Stimulated activated CD4-positive, alpha-beta T cell treated with anti-CD3 and anti-CD28 coated beads, TNF-alpha, amount 100 ng/mL, for 1 hour (primary cell): ENCODE measurements at places on chromosomes 1 and 21.

DNA sequence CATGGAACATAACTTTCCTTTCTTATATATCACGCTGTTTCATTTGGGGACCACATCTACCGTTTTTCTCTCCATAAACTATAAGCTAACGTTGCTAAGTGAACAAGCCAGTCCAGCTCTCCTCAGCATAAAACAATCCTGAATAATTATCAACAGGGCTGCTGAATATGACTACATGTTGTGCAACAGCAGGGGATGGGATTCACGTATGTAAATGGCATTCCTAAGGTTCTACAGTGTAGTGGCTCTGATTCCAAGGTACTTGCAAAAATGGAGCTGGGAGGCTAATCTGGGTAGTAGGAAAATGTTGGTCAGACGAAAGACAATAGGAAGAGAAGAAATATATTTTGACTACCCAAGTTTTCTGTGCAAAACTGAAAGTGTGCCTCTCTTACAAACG is 262.8 kb downstream of the RWDD3 start:
- DNase-seq, result no peak

DNA sequence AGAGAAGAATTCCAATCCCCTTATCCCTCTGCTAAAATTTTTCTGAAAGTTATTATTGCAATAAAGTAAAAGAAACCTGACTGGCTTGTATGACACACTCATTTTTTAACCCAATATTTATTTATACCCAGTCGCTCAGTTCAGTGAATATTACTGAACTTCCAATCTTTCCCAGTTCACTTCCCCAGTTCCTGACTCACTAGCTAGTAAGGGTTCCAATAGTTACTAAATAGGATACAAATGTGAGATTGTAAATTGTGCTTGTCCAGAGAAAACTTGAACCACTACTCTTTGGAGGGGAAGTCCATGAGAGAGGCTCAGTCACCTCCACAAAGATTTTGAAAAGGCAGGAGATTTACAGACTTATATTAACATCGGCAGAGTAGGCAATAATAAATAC is 31.4 kb downstream of the PRDX6 start:
- DNase-seq, result no peak

DNA sequence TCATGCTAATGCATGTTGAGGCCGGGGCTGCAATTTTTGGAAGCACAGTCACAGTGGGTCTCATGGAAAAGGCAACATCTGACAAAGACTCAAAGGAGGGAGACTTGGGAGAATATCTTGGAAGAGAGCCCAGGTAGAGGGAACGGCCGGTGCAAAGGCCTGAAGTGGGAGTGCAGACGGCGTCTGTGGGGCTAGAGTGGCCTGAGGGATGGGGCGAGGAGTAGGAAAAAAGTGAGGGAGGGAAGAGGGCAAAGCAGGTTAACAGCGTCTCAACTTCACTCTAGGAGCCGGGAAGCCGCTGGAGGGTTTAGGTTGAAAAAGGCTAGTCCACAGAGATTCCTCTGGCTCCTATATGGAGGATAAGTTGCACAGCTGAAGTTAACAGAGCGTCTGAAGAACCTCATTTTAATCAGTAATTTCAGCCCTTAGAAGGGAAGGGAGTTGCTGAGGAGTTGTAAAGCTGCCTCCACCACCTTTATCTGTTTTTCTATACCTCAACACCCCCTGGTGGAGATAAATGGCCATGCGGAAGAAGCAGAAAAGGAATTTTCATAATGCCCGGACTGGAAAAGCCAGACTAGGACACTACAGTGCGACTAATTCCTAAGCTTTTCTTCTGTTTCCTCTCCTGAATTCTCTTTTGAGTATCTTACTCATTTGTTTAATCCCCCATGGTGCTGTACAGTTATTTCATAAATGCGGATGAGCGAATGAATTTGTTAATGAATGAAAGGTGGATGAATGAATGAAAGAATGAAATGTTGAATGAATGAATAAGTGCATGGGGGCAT is 78.7 kb upstream of the ZNF281 start:
- no peak for DNase-seq

- DNase-seq, result no peak
Measured at GRCh38 chr1:222084996-222085395, 343.1 kb upstream of the DUSP10 start.

GRCh38 chr1:108540977-108541376 is 18.9 kb upstream of the EEIG2 start:
- DNase-seq, result no peak

GRCh38 chr1:163047951-163048659 is 21.1 kb upstream of the RGS4 start:
- no peak for DNase-seq

- DNase-seq, result no peak
Measured at GRCh38 chr21:42289926-42290325, 25.3 kb downstream of the TFF3 start.

DNA sequence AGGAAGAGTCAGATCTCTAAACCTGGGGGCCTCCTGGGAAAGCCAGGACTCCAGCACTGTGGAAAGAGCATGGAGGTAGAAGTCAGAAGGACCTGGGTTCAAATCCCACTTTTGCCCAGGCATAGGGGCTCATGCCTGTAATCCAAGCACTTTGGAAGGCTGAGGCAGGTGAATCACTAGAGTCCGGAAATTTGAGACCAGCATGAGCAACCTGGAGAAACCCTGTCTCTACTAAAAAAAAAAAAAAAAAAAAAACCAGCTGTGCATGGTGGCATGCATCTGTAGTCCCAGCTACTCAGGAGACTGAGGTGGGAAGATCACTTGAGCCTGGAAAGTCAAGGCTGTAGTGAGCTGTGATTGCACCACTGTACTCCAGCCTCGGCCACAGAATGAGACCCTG is 31.8 kb downstream of the LDLRAP1 start:
- no peak for DNase-seq

GRCh38 chr1:11731691-11732283 is 4.1 kb upstream of the AGTRAP start:
- DNase-seq, result no peak

DNA sequence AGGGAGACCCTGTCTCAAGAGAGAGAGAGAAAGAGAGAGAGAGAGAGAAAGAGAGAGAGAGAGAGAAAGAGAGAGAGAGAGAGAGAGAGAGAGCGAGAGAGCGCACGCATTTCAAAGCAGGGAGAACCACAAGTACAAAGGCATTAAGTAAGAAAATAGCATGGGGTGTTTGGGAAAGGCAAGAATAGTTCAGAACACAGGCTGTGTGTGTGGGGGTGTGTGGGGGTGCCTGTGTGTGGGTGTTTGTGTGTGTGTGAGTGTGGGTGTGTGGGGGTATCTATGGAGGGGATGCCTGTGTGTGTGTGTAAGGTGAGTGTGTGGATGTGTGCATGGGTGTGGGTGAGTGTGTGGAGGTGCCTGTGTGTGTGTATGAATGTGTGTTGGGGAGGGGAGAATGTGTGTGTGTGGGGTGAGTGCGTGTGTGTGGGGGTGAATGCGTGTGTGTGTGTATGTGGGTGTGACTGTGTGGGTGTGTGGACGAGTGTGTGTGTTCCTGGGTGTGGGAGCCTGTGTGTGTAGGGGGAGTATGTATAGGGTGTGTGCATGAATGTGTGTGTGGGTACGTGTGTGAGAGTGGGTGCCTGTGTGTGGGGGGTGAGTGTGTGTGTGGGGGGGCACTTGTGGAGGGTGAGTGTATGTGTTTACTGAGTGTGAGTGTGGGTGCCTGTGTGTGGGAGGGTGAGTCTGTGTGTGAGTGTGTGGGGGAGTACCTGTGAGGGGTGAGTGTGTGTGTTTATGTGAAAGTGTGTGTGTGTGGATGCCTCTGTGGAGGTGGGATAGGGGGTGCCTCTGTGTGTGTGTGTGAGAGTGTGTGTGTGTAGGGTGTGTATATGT is 19.1 kb upstream of the HDAC1 start:
- no peak for DNase-seq

GRCh38 chr1:164767752-164768402 is 208.9 kb downstream of the PBX1 start:
- DNase-seq, result no peak

- no peak for DNase-seq
Measured at GRCh38 chr1:2463396-2463795, 12.7 kb upstream of the PLCH2 start.

DNA sequence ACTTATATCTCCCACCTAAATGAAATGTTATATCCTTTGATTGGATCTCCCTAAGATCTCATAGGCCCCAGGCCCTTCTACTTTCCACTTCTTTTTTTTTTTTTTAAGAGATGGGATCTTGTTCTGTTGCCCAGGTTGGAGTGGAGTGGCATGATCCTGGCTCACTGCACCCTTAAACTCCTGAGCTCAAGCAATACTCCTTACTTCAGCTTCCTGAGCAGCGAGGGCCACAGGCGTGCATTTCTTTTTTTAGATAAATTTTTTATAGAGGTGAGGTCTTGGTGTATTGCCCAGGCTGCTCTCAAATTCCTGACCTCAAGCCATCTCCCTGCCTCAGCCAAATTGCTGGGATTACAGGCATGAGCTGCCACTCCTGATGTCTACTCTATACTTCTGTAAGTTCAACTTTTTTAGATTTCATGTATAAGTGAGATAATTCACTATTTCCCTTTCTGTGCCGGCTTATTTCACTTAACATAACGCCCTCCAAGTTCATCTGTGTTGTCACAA is 987.5 kb upstream of the NCAM2 start:
- no peak for DNase-seq

GRCh38 chr21:26736449-26736848 is 108.8 kb downstream of the ADAMTS1 start:
- no peak for DNase-seq

DNA sequence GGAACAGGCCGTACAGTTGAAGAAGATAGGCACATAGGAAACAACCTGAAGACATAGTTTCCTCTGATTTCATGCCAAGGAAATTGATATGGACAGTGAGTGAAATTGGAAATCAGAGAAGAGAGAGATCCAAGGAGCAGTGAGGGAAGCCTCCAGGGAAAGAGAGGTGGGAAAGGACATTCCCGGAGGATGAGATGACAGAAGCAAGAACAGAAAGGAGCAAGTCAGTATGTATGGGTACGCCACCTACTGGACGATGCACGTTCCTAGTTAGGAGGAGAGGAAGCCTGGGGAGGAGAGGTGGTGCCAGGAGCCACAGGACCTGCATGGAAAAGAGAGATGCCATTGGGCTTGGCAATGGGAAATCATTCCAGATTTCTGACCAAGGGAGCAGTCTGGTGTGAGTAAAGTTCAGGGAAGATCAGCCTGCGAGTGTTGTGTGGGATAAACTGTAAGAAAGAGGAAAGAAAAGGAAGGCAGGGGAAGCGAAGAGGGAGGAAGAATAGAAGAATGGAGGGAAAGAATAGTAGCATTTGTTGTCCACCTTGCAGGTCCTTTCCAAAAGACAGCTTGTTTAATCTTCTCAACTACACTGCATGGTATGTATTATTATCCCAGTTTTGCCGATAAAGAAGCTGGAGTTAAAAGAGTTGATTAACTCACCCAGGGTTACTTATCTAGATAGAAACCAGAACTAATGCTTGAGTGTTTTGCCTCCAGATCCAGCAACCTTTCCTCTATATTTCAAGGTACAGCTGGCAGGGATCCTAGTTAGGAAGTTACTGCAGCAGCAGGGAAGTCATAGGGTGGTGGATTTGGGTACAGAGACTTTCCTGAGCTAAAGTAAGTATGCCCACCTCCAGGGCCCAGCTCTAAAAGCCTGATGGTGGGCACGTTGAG is 27.4 kb downstream of the C1orf116 start:
- DNase-seq, result no peak

DNA sequence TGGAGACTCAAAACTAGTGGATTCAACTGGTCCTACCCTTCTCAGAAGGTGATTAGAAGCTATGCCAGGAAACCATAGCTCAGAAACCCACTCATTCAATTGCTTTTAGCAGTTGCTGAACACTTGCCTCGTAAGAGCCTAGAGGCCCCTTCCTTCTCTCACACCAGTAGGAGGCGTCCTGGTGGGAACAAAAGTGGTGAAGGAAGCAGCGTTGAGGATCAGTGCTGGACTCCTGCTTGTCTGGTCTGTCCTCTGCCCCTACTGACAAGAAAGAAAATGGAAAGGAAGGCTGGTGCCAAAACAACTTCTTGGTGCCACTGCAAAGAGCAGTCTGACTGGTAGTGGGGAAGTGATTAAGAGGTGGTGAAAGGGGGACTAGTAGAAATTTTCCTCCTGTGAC is 269.7 kb downstream of the LMO4 start:
- no peak for DNase-seq

DNA sequence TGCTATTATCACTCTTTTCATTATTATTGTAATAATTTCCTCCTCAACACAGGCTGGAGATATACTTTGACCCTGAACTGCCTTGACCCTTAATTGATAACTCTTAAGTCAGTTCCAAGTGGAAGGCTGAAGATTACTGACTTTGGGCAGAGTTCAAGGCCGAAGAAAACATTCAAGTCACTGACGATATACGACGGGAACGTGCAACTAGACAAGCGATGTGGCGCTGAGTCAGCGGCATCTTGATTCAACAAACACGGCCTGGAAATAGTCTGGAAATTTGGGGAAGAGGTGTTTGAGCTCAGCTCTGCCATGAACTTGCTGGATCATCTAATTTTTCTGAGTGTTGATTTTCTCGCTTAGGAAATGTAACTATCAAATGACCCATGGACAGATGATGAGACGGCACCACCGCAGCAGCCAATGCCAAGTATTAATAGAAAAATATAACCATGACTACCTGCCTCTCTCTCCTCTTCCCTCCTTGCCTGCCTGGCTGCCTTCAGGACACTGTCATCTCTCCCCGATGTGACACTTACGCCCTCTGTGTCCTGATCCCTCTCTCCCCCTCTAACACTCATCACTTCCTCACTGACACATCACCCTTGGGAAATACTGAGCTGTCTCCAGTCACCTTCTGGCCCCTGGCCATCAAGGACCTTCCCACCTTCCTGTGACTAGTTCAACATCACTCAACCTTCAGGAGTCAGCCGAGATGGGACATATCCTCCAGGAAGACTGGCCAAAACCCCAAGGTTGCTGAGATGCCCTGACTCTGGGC is 49.4 kb downstream of the TMCO4 start:
- DNase-seq, result no peak

DNA sequence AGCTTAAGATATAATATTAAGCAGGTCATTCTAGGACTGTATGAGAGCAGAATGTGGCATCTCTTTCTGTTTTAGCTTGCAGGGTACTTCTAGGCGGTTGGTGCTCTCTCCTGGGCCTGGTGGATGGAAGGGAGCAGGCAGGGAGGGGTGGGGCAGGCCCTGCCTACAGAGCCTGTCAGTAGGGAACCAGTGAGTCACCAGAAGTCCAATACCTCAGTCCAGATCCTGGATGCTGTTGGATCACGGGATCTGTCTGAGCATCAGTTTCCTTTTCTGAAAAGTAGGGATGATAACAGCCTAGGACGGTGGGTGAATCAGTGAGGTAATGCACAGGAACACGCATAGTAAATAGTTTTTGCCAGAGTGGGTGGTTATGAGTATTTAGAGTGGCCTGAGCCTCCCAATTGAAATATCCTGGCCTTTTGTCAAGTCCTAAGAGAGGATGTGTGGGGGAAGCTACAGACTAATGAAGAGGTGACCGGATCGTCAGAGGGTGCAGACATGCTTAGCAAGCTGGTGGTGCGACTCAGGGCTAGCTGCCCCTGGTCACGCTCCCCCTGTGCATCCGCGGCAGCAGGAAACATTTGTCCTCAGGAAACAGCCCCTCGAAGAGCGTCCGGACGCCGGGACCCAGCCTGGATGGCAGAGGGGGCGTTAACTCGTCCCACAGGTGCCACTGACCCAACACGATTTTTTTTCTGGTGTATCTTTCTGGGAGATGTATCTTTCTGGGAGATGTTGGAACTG is 23.9 kb downstream of the NAV1 start:
- no peak for DNase-seq
